ENCODE measurements at places on chromosomes 13 and 19.

- ATAC-seq, result no peak
Measured at GRCh38 chr19:23855676-23856075, 59.0 kb upstream of the ZNF726 start.

DNA sequence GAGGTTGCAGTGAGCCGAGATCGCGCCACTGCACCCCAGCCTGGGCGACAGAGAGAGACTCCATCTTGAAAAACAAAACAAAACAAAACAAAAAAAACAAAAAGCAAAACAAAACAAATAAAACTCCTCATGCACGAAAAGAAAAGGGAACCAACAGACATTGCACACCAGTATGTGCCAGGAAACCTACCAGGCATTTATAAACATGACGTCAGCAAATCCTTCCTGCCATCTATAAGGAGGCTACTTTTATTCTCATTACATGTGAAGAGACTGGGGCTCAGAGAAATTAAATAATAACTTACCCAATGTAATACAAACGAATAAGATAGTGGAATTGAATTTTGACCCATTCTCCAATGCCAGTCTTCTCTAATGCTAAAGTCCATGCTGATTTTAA, 197.2 kb downstream of the NUFIP1 start:
- ATAC-seq, result no peak

DNA sequence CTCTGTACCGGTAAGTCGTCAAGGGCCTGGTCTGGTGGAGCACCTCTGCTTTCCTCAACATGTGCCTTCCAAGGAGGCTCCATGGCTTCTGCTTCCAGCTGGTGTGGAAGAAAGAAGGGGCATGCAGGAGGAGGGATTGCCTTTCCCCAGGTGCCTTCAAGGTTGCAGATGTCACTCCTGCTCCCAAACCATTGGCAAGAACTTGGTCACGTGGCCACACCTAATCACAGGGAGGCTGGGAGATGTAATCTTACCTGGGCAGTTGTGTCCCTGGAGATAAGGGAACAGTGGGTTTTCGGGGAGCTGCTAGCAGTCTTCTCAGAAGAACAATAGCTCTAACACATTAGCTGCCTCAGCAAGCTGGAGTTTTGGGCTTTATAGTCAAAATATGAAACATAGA, 9.7 kb upstream of the GPR18 start:
- no peak for ATAC-seq

GRCh38 chr19:31908080-31908479, 437.3 kb upstream of the ZNF507 start:
- no peak for ATAC-seq

GRCh38 chr13:61608138-61608537, 192.5 kb upstream of the PCDH20 start:
- no peak for ATAC-seq

DNA sequence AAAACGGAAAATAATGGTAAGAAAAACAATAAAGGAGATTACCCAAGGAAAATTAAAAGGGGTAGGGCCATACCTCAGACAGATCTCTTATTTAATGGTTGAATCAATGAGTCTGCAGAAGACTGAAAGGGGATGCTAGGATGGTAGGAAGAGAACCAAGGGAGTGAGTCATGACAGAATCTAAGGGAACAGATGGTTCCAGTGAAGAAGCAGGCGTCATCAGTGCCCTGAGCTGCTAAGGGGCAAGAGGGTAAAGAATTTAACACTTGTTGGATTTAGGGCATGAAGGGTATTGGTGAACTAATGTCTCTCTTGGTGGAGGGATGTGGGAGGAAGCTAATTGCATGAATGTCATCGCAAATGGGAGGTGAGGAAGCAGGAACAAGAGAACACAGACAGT, 329.2 kb upstream of the TSHZ3 start:
- no peak for ATAC-seq

DNA sequence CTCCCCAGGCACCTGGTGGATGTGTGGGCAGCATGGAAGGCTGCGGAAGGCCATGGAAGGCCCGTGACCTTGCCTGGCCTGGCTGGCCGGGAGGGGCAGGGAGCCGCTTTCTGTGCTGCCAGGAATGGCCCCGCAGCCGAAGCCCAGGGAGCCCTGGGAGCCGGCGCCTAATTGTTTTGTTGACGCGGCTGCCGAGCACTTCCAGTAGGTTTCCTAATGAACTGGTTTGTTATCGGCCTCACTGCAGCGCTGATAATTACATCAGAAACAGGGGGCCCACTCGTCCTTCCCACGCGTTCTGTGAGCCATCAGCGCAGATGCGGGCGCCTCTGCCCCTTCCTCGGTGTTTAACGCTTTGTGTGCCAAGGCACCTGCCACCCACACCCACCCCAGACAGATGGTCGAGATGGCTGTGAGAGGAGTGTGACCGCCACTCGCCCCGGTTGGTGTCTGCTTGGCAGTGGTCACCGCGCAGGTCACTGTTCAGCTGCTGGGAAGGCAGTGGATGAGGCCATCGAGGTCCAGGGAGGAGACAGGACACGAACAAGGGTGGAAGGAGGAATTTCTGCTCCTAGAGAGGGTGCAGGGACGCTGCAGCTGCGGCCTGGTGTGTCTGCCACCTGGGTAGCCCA, 124.5 kb downstream of the KDM4B start:
- no peak for ATAC-seq

- no peak for ATAC-seq
Measured at GRCh38 chr19:49854378-49855263, 3.7 kb downstream of the PTOV1 start.

GRCh38 chr13:27353166-27353583, 71.2 kb upstream of the GTF3A start:
- ATAC-seq, result peak; percentile 75

DNA sequence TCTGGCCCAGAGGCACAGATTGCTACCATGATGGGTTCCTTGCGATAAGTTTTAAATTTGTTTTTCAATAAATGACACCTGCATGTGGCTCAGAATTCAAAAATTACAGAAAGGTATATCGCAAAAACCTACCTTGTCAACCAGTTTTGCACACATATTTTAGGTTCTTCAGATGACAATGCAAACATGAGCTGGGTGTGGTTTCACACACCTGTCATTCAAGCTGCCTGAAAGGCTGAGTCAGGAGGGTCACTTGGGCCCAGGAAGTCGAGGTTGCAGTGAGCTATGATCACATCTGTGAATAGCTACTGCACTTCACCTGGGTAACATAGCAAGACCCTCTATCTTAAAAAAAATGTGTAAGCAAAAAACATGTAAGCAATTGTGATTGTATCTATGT, 56.1 kb downstream of the DNM2 start:
- no peak for ATAC-seq
